SK-N-DZ (cell line): ENCODE measurements at places on chromosomes 3 and 15.

GRCh38 chr3:77837456-77838025, 797.6 kb downstream of the ROBO2 start:
- no peak for DNase-seq

DNA sequence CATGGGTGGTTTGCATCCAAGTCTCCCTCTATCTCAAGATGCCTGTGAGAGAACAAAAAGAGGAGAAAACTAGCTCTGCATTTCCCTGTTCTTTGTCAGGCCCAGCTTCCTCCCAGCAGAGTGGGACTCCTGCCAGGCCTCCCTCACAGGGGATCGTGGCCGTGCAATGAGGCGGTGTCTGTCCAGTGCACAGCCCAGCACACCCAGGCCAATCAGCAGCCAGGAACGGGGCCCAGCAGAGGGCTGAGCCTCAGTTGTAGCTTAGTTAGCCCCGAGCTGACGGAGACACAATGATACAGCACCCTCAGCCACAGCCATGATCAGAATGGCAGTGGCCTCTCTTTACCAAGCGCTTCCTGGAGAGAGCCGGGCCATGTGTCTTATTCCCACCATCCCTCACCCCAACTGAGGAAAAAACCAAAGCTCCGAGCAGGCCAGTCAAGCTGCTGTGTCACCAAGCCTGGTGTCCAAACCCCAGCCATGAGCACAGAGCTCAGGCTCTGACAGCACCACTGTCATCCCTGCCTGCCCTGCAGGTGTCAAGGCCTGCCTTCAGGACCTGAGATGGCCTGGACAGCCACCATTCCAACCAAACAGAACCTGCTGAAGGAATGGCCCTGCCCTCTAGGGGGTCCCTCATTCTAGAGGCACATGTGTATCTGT, 71.1 kb downstream of the DNAJB8 start:
- DNase-seq: peak; percentile 28

DNA sequence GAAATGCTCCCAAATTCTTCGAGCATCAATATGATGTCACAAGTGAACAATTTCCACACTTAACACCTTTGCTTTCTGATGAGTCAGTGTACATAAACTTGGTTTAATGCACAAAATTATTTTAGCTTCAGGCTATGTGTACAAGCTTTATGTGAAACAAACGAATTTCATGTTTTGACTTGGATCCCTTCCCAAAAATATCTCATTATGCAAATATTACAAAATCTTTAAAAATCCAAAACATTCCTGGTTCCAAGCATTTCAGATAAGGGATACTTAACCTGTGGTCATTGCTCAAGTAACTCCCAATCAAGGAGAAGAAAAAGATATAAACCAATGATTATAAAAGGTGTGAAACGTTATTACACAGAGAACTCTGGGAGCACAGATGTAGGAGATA, 25.2 kb downstream of the RAB5A start:
- DNase-seq: no peak

GRCh38 chr3:61360297-61360965, 109.2 kb upstream of the FHIT start:
- DNase-seq: no peak

DNA sequence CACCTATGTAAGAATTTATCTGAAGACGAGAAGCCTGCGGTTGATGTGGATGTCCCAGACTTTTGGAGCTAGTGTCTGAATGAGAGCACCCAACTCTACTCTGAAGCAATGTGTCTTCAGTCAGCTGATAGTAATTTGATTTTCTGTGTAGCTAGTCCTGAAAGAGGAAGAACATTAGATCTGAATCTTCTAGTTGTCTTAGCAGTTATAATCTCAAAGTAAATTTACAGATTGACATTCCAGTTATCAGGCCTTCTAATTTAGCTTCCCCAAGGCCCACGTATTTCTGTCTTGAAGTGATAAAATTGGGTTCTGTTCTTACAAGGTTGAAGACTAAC, 1.5 kb downstream of the TCAIM start:
- DNase-seq: no peak

DNA sequence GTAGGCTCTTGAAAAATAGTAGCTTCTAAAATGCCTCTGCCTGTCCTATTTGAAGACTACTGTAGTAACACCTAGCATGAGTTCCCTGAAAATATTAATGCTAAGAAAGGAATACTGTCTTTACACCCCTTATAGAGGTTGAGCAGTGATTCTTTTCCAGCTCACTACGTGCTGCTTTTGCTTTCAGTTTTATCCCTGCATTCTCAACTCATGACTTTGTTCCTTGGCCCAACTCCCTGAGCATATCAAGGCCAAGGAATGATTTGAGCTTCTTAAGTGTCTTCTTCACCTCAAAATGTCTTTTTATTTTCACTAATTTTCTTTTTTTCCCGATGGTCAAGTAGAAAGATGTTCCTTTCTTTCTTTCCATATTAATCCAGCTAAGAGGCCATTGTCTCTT, 16.5 kb upstream of the P2RY13 start:
- no peak for DNase-seq

DNA sequence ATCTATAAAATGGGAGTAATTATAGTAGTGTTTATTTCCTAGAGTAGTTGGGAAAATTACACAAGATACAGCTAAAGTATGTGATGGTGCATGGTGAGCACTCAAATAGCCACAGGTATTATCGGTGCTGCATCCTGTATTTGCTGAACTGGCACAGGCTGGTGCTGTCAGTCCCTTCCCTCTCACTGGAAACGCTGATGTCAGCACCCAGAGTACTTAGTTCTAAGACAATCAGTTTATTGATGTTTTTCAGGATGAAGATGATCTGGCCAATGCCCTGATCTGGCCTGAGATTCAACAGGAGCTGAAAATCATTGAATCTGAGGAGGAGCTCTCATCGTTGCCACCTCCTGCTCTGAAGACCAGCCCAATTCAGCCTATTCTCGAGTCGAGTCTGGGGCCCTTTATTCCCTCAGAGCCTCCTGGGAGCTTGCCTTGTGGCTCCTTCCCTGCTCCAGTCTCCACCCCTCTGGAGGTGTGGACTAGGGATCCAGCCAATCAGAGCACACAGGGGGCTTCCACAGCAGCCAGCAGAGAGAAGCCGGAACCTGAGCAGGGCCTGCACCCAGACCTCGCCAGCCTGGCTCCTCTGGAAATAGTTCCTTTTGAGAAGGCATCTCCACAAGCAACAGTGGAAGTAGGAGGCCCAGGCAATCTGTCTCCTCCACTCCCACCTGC, 49.7 kb downstream of the TMEM39A start:
- peak; percentile 84 for DNase-seq

DNA sequence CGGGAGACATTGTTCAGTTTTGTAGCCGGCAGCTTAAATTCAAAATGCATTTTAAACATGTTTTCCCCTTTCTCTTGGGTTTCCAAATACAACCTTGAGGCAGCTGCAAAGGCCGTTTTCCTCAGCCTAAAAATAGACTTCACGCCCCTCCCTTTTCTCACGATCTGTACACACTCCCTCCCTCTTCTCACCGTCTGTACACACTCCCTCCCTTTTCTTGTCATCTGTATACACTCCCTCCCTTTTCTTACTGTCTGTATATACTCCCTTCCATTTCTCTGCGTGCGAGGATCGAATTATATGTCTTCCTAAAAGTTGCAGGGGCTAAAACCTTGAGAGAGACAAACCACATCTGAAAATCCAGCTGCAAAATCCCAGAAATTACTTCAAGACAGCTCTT, 8.9 kb downstream of the MUC4 start:
- DNase-seq: no peak

DNA sequence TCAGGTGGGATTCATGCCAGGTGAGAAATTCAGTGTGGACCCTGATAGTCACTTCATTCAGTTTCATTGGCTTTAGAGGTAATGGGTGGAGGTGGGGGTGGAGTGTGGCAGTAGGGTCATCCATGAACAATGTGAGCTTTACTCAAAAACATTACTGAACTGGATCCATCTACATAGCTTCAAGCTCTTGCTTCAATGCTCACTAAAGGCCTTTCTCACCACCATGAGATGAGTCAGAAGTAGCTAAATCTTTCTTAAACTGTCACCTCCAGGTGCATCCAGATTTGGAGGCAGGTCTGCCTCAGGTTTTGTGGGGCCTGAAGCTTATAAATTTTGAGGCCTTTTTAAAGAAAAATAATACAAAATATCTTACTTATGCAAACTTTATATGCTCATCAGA, 363.6 kb downstream of the CHST2 start:
- no peak for DNase-seq

- DNase-seq: no peak
These were observed 247.3 kb downstream of the OCA2 start for GRCh38 chr15:27851858-27852210.

- DNase-seq: no peak
These were observed 1.3 kb downstream of the DENND6A start for GRCh38 chr3:57691411-57692132.

GRCh38 chr3:63809607-63810006, 9.5 kb upstream of the C3orf49 start:
- DNase-seq: no peak

GRCh38 chr15:76904461-76905012, 603 bp downstream of the SCAPER start:
- peak; percentile 60 for DNase-seq

DNA sequence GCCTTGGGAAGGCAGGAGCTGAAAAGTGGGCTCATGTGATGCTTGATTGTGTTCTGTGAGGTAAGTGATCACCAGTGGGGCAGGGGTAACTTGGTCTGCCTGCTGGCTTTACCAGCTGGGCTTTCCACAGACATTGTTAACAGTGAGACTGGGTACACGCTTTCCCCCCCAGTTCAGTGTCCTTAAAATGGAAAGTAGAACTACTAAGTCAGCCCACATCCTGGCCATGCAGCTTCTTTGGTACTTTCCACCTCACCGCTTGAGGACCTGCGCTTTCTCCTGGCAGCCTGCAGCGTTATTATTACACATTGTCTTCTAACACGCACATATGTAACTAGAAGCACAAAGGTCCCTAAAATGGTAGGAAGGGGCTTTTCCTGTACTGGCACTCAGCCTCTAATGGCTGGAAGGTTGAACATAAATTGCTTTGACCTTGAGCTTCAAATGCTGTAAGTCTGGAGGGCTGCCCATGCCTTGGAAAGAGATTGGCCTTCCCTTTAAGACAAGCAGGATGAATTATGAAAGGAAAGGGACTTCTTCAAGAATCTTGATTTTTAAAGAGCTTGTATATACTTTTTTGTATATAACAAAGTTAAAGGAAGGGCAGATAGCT, 216.1 kb upstream of the ROPN1 start:
- DNase-seq: no peak

GRCh38 chr15:93980261-93980911, 251.0 kb upstream of the MCTP2 start:
- no peak for DNase-seq

- DNase-seq: no peak
These were observed 15.1 kb downstream of the APOD start for GRCh38 chr3:195568630-195569029.

DNA sequence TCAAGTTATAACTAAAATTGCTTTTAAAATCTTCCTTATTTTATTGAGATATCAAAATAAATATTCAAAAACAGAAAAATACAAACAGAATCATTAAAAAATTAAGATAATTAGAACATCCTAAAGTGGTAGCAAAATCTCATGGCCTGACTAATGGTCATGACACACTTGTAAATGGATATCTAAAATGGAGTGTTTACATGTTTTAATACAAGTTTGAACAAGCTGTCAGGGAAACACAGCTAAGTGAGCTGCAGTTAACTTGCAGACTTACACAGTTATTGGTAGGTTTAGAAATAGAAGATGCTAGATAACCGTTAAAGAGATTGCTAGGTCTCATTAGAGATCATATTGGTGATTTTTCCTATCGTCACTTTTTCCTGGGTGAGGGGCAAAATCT, 242.3 kb downstream of the LPP start:
- DNase-seq: no peak

- no peak for DNase-seq
These were observed 889.8 kb downstream of the ROBO1 start for GRCh38 chr3:78878011-78878410.

GRCh38 chr3:117618462-117618861, 908.9 kb downstream of the TUSC7 start:
- no peak for DNase-seq

DNA sequence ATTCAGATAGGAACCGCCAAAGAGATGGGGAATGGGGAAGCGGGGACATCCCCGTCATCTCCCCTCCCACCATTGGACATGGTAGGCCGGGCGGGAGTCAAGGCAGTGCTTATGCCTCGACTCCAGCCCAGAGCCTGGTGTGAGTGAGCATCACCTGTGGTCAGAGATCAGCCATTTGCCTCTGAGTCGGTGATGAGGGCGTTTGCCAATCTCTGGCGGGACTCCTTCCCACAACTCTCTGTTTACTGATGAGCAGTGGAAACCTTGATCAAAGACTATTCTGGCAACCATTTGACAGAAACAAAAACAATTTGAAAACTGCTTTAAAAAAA, 63.9 kb upstream of the HES1 start:
- DNase-seq: no peak

- DNase-seq: peak; percentile 21
These were observed 696 bp upstream of the SNRK start for GRCh38 chr3:43285644-43286043.

DNA sequence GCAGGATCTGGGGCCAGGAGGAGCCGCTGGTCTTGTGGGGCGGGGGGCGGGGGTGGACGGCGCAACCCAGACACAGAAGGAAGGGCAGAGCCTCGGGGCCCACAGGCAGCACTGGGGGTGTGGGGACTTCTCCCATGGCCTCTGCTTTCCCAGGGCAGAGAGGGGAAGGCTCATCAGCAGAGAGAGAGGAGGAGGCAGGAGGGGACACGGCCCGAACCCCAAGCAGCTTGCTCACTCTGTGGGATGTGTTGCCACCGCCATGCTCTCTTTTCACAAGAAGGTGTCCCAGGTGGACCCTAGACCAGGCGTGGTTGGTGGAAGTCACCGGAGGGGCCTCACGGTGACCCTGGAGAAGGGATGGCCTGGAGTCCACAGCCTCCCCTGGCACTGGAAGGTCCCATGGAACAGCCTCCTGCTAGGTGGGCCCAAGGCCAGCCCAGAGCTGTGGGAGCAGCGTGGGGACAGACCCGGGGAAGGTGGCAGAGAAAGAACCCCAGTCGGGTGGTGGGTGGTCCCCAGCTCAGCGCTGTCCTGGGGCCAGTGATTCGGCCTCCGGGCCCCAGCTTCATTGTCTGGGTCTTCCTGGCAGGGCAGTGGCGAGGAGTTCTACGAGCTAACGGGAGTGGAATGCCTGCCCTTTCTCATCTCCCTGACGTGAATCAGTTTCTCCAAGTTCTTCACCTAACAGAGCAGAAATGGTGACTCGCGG, 46.8 kb upstream of the PCSK6 start:
- DNase-seq: no peak

GRCh38 chr3:60391292-60391691, 860.0 kb downstream of the FHIT start:
- no peak for DNase-seq

GRCh38 chr3:86771741-86772512, 219.0 kb downstream of the VGLL3 start:
- DNase-seq: peak; percentile 12
